ENCODE measurements at places on chromosomes 11 and 22.
A peak's percentile ranks its signal among the peaks of the same experiment; 100 is the strongest.

DNA sequence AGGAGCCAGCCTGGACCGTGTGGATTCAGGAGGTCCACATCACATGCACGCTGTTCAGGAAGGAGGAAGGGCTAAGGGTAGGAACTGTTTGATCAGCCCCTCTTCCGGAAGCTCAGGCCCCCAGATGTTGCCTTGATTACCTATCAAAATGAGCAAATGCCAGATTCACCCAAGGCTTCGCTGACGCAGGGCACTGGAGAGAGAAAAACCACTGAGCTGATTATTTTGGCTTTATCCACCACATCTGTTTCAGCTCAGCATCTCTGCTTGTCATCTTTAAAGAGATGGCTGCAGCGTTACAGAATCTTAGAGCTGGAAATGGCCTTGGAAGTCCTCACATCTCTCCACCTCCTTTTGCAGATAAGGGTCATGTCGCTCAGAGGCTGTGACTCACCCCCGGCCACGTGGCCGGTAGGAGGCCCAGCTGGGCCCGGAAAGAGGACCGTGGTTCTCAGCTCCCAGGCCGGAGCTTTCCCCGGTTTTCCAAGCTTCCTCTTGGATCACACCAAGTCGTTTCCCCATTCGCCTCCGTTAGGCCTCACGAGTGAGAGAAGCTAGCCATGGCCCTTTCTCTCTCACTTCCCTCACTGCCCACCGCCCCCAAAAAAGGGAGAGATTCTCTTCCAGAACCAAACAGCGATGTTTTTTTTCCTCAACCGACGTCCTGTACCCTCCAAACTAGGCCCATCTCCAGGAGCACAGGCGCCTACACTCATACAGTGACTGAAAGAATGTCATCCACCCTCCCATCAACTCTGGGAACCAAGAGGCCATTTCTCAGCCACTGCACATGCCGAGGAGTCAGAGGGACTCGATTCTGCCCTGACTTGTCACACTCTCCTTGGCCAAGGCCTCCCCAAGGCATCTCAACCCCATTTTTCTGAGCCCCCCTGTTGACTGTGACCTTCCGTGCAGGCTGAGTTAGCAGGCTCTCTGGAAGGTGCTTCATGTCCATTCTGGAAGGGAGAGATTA is 37.6 kb downstream of the LIF start:
- DNase-seq = peak; percentile 24

DNA sequence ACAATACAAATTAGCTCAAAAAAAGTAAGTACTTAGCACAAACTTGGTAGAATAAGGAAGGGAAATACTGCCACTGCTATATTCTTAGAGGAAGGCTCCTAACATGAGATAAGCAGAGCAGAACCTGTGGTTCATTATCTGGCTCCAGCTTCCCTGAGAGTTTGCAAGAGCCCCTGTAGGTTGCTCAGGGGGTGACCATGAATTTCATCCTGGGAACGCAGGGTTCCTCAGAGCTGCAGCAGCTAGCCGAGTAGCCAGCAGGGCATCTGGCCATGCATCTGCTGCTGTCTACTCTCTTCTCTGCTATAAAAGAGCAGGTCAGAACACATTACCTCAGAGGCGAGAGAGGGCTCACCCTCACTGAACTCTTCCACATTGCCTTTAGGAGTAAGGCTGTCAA is 67.3 kb downstream of the TRPC6 start:
- DNase-seq = no peak

DNA sequence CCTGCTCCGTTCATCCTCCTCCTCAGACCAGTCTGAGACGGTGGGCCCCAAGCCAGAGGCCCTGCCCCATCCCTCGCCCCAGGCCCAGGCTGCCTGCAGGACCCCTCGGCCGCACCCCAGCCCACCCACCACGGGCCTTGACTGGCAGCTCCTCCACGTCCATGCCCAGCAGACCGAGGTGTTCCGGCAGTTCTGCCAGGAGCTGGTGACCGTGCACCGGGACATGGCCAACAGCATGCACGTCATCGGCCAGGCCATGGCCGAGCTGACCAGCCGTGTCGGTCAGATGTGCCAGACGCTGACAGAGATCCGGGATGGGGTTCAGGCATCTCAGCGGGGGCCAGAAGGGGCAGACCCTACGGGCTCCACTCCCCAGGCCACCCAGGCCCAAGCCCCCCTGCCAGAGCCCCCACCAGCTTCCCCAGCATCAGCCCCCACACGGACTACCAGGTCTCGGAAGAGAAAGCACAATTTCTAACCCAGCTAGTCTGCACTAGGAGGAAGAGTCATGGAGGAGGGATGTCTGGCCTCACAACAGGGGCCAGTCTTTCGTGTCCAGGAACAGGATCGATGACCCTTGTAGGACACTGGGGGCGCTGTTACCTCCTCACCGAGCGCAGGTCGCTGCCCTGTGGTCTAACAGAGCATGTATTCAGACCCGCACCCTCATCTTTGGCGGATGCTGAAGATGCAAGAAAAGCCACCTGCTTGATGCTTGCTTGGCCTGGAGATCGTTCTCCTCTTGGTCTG is 66.3 kb downstream of the PRDM11 start:
- no peak for DNase-seq

DNA sequence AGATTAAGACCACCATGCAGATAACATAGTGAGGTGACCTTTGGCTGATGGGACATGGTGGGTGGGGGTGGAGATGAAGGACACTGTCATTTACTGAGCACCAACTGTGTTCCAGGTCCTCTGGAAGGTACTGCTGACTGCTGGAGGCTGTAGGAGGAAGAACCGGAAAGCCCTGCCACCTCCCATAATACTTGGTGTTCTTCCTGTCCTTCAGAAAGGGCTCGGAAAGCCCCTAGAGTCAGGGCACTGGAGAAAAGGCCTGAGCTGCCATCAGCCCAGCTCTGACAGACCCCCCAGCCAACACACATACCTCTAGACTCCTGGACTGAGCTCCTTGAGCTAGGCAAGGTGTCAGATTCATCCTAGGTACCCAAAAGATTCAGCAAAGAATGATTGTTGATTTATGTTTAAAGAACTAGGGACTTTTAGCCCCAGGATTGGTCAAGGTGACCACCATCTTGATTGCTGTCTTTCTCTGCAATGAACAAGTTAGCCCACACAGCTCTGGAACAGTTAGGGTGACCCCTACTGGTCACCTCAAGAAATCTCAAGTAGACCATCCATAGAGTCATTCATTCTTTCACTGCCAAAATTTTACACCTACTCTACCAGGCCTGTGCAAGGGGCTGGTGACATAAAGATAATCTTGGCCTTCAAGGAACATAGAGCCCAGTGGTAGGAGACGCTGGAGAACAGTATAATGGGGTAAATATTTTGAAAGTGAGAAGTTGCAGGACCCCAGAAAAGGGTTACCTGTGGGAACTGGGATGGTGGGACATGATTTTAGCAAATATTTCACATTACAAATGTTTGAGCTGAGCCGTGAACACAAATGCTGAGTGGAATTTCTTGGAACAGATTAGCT is 39.4 kb downstream of the IRAG1 start:
- DNase-seq = no peak

DNA sequence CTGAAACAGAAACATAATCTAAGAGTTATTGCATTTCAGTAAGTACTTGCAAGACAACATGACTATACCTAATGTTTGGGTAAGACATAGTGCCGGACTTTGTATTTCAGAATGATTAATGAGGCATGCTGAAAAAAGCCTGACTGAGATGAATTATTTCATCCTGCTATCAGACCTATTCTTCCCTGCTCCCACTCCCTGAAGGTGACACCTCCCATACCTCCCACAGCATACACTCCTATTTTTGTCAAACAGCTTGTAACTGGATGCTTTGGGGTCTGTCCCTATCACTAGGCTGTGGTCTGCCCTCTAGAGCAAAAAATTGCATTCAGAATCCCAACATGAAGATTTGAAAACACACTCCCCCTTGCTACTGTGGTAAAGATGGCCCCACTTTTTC is 10.9 kb upstream of the SCN3B start:
- no peak for DNase-seq

DNA sequence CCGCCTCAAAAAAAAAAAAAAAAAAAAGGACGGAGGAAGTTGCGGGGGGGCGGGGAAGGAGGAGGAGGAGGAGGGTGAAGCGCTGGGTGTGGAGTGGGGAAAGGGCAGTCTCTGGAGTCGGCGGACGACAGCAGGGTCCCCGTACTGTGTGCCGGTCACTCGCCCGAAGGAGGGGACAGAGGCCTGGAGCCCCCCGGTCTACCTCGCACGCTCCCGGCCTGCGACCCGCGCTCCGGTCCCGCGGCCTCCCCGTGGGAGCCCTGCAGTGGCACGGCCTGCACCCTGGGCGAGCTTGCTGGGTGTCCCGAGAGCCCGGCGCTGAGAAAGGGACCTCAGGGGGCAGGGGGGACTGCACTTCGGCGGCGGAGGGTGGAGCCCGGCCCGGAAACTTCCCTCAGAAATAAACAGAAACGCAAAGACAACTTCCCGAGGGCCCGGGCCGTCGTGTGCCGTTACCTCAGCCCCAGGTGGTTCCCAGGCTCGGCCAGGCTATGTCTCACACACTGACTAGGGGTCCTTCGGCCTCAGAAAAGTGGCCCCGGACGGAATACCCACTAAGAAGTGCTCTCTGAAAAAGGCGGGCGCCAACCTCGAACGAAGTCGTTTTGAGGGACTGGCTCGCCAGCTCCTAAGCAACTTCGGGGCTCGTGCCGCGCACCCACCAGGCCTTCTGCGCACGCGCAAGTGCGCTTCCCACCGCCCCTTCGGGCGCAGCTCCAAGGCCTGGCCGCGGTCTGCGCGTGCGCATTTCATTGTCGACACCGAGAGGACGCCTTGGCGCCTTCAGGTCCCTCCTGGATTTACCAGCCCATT is at the start of gene MAJIN:
Gene MAJIN, minus strand, starts transcription at position 688 of the 813 bp plus-strand sequence. CDS start 12,703 bp downstream, outside the sequence.
- no peak for DNase-seq

Data from AG04449 (cell line).